ENCODE measurements at places on chromosomes 6 and 20.

DNA sequence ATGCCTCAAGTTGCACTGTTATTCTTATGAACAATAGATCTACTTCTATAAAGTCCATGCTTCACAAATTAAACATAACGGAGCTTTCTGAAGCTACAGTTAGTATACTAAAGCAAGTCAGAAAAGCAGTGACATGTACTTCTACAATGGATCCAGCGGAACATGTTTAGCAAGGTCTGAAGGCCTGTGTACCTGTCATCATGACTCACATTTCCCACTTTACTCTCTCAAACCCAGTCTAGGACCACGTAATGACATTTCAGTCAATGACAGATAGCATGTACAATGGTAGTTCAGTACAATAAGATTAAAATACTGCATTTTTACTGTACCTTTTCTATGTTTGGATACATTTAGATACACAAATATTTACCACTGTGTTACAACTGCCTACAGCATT, 132.1 kb downstream of the MMS22L start:
- no peak for DNase-seq

DNA sequence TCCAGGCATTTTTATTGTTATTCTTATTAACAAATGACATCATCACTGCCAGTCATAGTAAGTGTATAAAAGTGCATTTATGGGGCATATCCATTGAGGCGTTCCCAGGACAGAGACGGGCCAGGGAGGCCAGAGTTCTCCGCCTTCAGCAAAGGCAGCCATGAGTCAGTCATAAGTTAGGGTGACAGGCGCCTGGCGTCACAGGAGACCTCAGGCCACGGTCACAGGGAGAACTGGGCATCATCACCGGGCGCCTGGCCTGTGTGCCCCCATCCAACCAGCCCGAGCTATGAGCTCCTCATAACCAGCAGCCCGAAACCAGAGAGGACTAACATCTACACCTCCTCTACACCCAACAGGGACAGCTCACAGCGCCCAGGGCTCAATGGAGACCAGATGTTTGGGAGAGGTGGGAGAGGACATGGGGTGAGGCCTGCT, 259.2 kb downstream of the DLL1 start:
- DNase-seq: no peak

DNA sequence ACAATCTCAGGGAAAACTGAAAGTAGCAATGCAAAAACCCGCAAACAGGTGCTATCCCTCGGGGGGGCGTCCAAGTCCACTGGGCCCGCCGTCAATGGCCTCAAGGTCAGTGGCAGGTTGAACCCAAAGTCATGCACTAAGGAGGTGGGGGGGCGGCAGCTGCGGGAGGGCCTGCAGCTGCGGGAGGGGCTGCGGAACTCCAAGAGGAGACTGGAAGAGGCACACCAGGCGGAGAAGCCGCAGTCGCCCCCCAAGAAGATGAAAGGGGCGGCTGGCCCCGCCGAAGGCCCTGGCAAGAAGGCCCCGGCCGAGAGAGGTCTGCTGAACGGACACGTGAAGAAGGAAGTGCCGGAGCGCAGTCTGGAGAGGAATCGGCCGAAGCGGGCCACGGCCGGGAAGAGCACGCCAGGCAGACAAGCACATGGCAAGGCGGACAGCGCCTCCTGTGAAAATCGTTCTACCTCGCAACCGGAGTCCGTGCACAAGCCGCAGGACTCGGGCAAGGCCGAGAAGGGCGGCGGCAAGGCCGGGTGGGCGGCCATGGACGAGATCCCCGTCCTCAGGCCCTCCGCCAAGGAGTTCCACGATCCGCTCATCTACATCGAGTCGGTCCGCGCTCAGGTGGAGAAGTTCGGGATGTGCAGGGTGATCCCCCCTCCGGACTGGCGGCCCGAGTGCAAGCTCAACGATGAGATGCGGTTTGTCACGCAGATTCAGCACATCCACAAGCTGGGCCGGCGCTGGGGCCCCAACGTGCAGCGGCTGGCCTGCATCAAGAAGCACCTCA, 166.3 kb downstream of the DTNBP1 start:
- no peak for DNase-seq

DNA sequence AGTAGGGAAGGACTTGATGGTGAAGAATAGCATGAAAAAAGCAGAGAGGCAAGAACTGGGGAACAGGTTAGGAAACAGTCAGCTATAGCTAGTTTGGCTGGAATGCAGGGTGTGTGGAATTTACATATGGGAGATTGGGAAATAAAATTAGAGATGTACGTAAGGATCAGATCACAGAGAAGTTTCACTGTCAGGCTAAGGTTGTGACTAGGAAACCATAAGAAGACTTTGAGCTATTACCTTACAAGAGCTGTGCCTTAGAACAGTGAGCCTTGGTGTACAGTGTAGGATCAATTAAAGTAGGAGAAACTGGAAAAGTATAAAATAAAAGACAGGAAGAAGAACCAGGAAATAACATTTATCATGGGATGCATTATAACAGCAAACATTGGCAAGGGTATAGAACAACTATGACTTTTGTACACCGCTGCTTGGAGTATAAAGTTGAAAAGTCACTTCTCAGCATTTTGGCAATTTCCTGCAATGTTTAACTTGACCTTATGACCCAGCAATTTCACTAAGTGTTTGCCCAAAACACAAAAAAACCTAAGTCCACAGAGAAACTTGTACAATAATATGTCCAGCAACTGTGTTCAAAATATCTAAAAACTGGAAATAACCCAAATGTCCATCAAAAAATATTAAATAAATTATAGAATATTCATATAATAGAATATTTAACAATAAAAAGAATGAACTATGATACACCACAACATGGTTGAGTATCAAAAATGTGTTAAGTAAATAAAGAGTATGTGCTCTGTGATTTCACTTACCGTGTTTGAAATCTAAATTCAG, 31.2 kb upstream of the SPTLC3 start:
- DNase-seq: no peak

All from activated T-cell treated with anti-CD3 and anti-CD28 coated beads, Interleukin-2, amount 50 U/mL, for 48 hours (primary cell).